ENCODE measurements at places on chromosomes 2 and 18.

DNA sequence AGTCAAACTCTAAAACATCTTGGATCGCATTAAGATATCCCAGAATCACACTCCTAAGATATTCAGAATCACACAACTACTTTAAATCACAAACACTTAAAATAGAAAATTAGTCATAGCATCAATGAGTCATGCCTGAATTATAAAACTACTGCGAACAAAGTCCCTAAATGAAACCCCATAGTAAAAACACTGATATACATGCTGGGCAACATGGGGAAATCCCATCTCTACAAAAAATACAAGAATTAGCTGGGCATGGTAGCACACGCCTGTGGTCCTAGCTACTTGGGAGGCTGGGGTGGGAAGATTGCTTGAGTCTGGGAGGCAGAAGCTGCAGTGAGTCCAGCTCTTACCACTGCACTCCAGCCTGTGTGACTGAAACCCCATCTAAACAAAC, 101.7 kb downstream of the COBLL1 start:
- DNase-seq: no peak

DNA sequence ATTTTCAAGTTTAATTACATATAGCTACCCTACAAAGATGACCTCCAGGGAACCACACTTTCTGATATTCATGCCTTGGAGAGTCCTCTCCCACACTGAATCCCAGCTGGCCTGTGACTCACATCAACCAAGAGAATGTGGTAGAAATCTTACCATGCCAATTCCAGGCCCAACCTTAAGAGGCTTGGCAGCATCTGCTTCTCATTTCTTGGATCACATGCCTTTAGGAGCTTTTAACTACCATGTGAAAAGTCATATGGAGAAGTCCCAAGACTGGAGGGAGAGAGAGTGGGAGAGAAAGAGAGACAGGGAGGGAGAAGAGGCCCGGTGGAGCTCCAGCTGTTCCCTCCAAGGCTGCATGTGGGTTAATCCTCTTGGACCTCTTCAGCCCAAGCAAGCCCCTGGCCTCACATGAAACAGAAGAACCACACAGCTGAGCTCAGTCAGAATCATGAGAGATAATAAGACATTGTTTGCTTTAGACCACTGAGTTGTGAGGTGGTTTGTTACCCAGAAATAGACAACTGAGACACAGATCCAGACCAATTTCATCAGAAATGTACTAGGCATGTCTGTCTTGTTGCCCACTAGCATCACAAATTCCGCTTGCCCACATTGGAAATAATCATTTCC, 190.7 kb downstream of the MTCL1 start:
- no peak for DNase-seq

DNA sequence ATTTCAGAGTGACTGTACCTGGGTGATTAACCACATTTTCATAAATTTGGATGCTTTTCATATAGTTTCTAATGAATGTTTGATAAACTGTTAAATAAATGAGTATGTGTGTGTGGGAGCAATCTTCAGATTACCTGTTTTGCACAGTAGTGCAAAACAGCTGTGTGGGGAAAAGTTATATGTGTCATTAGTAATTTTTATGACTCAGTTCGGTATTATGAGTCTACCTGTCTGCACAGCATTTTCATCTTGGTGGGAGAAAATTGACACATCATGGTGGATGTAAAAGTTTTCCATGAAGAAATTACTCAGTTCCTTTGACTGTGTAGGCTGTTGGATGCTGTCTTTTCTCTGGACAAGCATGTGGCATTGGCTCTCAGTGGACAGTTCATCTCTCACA, 43.8 kb downstream of the LTBP1 start:
- DNase-seq: no peak

DNA sequence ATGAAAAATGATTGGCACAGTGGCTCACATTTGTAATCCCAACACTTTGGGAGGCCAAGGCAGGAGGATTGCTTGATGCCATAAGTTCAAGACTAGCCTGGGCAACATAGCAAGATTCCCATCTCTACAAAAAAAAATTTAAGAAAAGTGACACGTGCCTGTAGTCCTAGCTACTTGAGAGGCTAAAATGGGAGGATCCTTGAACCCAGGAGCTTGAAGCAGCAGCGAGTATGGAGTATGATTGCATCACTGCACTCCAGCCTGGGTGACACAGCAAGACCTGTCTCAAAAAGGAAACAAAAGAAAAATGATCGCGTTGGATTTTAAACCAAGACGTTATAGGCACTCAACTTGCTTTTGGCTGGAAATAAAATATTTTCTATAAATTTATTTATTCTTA, 37.8 kb upstream of the CREB1 start:
- DNase-seq: no peak

DNA sequence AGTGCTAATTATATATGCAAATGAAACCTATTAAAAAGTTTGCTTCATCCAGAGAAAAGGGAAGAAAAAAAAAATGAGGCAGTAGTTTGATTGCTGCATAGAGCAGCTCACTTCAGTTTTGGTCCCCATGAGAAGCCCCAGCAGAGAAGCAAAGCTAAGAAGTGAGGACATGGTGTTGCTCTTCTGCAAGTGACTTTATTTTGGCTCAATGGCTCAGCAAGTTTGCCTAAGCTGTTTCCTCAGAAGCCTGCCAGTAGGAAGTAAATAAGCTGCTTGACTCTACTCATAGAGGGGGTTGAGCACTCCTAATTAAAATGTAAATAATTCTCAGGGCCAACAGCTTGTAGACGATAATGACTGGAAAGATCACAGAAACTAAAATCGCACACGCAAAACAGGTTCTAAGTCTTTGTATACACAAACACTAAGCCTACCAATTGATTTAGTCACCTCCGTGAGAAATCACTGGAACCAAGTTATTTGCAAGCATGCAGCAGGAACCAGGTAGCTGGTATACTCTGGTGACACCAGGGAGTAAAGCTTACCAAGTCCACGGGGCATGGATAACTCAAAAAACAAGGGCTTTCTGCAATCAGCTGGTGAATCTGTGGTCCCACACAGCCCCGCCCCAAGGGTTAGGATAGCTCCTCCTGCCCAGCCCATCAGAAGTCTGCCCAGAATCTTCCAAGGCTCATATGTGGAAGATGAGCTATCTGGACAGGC, 39.7 kb upstream of the NABP1 start:
- DNase-seq: no peak

- DNase-seq: no peak
These were observed at the start of gene NTSR2 for GRCh38 chr2:11669454-11670291. Gene NTSR2 (minus strand): TSS chr2:11670195. CDS start chr2:11670129, 66 bp downstream.

DNA sequence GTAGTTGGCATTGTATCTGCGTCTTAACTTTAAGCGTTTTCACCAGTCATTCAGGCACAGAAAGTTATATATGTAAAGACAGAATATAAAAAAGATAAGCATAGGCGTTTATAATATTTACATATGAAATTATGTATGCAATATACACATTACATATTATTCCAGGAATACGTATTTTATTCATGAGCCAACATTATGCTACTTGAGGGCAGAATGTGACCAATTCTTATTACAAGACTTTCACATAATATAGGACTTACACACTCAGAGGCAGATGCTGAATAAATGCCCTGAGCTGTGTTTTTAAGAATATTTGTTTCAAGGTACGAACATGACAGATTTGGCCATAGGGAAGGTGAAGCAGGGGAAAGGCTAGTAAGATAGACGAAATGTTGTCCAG, 874.7 kb downstream of the NRXN1 start:
- DNase-seq: no peak

DNA sequence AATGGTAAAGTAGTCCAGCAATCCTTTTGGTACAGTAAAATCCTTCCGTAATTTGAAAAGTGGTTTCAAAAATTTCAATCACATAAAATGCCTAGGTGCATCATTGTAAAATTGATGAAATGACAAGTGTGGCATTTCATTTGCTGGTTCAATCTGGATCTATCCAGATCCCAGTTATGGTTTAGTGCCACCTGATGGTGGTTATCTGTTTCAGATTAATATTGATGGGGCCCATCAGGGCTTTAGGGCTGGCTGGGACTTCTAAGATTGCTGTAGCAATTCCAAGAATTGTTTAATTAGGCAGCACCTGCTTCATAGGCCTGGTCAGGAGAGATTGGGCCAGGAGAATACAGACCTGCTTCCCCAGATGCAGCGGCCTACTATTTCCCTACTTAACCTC, 55.5 kb upstream of the PIK3C3 start:
- no peak for DNase-seq
